EH (cell line): ENCODE measurements at places on chromosomes 5 and 9.

- no peak for DNase-seq
These were observed 348.5 kb downstream of the MED10 start for GRCh38 chr5:6029811-6030271.

DNA sequence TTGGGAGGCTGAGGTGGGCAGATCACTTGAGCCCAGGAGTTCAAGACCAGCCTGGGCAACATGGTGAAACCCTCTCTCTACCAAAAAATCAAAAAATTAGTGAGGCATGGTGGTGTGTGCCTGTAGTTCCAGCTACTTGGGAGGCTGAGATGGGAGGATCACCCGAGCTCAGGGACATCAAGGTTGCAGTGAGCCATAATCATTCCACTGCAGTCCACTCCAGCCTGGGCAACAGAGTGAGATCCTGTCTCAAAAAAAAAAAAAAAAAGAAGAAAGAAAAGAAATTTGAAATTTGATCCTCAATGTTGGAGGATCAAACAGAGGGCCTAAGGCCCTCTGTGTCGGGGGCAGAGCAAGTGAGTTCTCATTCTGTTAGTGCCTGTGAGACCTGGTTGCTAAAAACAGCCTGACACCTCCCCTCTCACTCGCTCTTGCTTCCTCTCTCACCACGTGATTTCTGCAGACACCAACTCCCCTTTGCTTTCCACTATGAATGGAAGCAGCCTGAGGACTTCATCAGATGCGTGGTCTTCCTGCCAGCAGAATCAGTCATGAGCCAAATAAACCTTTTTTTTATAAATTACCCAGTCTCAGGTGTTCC, 8.4 kb upstream of the GOLPH3 start:
- DNase-seq = no peak

DNA sequence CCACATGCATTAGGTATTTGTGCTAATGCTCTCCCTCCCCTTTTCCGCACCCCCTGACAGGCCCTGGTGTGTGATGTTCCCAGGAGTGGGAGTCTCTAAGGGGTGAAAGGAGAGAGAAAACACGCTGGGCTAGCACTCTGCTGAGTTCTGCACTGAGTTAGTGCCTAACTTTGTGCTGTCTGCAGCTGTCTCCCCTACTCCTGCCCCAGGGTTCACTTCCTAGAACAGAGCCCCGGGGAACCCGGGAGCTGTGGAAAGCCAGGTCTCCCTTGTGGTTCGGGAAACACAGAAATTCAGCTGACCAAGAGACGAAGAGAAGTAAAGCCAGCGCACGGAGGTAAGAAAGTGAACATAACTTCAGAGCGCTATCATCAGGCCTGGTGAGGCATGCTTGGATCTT, 20.7 kb upstream of the ANKRD18A start:
- no peak for DNase-seq

- peak; percentile 16 for DNase-seq
These were observed 65.9 kb upstream of the EFNA5 start for GRCh38 chr5:107736638-107737037.

DNA sequence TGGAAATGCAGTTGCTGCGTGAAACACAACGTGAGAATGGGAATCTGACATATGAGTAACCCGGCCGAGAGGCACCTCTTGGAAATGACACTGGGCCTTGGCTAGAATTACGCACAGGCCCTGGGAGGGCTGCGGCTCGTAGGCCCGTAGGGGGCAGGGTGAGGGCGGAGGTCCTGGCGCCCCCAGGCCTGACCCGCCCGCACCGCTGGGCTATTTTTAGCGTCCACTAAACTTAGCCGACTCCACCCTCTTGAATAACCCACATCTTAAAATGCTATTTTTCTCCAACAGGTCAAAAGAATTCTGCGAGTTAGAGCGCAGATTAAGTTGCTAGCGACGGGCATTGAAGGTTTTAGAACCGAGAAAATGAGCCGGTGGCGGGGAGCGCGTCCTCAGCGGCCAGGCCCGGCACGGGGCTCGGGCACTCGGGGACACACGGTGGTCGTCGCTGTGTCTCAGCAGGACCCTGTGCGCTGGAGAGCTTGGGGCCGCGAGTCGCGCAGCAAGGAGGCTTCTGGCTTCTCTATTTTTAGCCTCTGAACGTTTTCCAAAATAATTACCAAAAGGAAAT, 168.5 kb downstream of the AUH start:
- DNase-seq = peak; percentile 100

GRCh38 chr5:109759306-109759705, 69.6 kb downstream of the MAN2A1 start:
- peak; percentile 35 for DNase-seq

DNA sequence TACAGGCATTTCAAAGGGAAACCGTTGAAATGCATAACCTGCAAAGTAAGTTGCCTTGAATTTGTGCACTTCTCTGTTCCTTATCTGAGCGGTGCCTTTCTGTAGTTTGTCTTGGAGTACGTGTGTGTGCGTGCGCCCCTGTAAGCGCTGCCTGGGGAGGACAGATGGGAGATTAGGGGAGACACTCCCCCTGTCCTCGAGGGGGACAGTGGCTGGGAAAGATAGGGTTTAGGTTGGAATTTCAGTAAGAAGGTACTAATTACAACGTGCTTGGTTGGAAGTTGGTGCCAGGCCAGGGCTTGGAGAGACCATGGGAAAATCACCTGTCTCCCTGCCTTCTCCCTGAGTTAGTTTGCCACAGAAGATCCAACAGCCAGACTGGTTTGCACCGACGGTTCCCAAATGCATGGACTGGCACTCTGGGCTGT, 73.2 kb downstream of the PIK3R1 start:
- no peak for DNase-seq

- no peak for DNase-seq
These were observed 75.5 kb downstream of the SGCD start for GRCh38 chr5:156402387-156402921.
